Stimulated activated CD4-positive, alpha-beta T cell treated with anti-CD3 and anti-CD28 coated beads, TNF-alpha, amount 100 ng/mL, for 1 hour (primary cell): ENCODE measurements at places on chromosomes 7 and 10.

GRCh38 chr10:24209432-24209771, 464 bp downstream of the KIAA1217 start:
- no peak for DNase-seq

GRCh38 chr7:46153951-46154787, 233.1 kb upstream of the IGFBP3 start:
- DNase-seq, result no peak

GRCh38 chr7:46220066-46220630, 299.1 kb upstream of the IGFBP3 start:
- DNase-seq, result no peak

DNA sequence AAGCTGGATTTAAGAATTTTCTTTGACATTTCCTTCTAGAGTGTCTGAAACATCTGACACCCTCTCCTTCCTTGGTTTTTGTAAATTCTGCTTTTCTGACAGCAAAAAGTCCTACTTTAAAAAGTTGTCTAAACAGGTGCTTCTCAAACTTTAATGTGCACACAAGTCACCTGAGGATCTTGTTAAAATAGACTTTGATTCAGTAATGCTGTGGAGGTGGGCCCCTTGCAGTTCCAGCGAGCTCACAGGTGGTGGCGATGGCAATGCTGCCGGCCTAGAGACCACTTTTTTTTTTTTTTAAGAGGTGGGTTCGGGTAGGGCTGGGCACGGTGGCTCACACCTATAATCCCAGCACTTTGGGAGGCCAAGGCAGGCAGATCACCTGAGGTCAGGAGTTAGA, 77.1 kb downstream of the ABCC2 start:
- no peak for DNase-seq

- DNase-seq, result no peak
These were observed 56.7 kb downstream of the CHST15 start for GRCh38 chr10:124036746-124037145.

DNA sequence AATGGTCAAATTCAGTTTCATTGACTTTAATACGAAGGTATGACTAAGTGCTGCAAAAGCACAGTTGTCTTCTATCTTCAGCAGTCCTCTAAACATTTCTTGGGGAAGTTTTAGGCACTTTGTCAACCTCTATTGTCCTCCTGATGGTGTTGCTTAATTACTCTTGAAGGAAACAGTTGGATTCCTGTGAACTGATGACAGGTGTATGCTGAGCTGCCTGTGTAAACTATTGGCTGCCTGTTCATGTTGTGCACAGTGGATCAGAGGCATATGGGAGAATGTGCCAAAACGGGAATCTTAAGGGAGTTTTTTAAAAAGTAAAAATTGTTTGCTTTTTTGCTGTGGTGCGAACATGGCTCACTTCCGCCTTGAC, 221.0 kb downstream of the AUTS2 start:
- no peak for DNase-seq

GRCh38 chr7:104410742-104411141, 82.3 kb downstream of the LHFPL3 start:
- DNase-seq, result no peak

- no peak for DNase-seq
These were observed 274.7 kb downstream of the GFRA1 start for GRCh38 chr10:115998301-115998700.

GRCh38 chr10:118310822-118311221, 31.3 kb downstream of the FAM204A start:
- DNase-seq, result no peak

DNA sequence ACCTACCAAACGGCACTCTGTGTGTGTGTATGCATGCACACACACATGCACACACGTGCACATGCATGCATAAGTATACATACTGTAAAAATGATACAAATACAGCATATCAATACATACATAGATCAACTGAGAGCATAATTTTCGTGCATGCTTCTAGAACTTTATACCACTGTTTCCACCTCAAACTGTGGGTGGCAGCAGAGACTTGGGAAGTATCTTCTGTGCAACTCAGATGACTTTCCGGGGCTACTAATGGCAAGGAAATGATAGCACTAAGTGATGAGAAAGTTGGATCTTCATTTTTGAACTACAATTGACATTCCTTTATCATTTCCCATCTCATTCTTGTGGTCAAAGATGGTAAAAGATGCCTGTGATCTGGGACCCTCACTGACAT, 570.7 kb downstream of the REEP3 start:
- no peak for DNase-seq

- no peak for DNase-seq
These were observed 606.0 kb downstream of the INHBA start for GRCh38 chr7:41096917-41097316.

DNA sequence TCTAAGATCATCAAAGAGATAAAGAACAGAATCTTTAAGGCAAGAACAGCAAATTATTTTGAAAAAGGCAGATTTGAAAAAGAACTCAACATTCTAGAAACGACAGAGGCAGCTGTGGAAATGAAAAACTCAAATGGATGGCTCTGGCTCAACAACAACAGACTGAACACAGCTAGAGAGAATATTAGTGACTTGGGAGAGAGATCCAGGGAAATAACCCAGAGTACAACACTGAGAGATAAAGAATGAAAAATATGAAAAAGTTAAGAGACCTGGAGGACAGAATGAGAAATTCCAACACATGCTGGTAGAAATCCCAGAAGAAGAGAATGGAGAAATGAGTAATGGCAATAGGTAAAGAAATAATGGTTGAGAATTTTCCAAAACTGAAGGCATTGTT, 17.9 kb upstream of the ZNF777 start:
- DNase-seq, result no peak

GRCh38 chr10:121816197-121816596, 111.6 kb downstream of the ATE1 start:
- no peak for DNase-seq

DNA sequence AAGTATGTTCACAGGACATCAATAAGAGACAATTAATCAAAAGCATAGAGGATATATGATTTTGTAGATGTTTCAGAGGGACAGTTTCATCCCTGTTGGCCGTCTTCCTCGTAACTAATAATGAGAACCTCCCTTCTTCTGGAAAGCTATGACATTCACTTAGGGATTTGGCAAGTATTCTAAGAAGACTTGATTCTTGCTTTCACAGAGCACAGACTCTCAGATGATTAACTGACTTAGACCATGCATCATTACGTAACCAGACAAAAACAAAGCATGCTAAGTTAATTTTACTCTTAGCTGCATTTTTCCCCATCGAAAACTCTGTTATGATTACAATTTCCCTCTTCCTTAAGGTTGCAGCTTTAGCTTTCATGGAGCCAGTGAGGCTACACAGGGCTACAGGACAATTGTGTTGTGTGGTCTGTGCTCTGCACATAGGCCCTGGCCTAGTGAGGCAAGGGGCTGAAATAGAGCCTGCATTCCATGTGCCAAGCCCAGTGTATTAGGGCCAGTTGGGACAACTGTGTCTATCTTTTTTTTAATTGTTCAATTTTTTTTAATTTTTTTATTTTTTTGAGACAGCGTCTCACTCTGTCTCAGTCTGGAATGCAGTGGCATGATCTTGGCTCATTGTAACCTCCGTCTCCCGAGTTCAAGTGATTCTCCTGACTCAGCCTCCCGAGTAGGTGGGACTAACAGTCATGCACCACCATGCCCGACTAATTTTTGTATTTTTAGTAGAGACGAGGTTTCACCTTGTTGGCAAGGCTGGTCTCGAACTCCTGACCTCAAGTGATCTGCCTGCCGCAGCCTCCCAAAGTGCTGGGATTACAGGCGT, 105.3 kb downstream of the PLXDC2 start:
- DNase-seq, result no peak

- DNase-seq, result no peak
These were observed 9.6 kb upstream of the C10orf105 start for GRCh38 chr10:71729161-71729636.

- DNase-seq, result no peak
These were observed 39.4 kb downstream of the COL28A1 start for GRCh38 chr7:7496311-7496710.

DNA sequence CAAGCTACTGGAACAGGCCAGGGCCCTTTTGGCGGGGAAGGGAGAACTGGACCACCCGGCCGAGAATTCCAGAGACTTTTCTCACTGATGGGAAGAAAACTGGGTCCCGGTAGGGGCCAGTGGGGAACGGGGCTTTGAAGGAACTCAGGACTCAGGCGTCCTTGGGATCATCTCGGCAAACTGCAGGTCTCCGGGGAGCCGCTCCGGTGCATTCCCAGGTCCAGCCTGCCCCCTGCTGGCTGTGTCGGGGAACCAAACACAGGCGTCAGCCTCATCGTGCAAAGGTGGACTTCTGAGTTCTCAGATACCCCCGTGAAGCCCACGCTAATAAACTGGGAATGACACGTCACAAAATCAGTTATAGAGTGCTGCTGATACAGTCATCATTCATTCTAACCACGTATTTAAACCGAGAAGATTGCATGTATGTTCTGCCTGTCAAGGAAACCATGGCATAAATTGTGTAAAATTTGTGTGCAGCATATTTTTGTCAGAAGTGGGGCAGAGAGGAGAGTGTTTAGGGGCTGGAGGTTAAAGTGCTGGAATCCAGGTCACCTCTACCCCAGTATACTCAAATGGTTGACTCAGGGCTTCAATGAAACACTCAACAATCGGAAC, 76.1 kb upstream of the CPXM2 start:
- no peak for DNase-seq

GRCh38 chr10:74683621-74684364, 142.6 kb upstream of the KAT6B start:
- DNase-seq, result no peak

GRCh38 chr7:94324380-94325121, 70.1 kb upstream of the COL1A2 start:
- DNase-seq, result no peak

- DNase-seq, result no peak
These were observed 46.2 kb upstream of the ZNF716 start for GRCh38 chr7:57403601-57404342.

- no peak for DNase-seq
These were observed 365.7 kb upstream of the SEMA3C start for GRCh38 chr7:81284576-81284975.

DNA sequence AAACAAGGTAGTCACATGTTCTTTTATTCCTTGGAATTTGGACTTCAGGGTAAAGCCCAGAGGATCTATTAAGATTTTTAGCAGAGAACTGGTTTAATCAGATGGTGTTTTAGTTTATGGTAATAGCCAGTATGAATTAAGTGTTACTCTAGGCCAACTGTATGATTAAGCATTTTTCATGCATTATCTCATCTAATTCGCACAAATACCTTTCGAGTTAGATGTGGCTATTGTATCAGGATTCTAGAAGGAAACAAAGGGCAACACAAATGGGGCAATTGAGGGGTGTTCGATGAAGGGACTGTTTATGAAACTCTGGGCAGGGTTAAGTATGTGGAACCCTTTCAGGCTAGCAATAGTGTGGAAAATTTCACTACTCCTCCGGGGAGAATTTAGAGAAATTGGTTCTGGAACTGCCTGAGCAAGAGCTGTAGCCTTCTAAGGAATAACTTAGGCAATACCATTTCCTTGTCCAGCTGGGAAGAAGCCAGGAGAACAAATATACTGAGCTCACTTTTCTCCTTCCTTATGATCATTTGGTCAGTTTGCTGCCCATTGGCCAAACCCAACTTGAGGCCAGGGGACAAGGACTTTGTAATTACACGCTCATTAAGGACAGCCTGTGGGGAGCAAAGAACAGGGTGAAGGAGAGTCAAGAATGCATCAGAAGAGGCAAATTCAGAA, 319.0 kb upstream of the FZD1 start:
- no peak for DNase-seq

- DNase-seq, result no peak
These were observed 24.7 kb downstream of the NUB1 start for GRCh38 chr7:151366166-151366879.

GRCh38 chr7:131800008-131800407, 243.6 kb upstream of the PODXL start:
- no peak for DNase-seq

DNA sequence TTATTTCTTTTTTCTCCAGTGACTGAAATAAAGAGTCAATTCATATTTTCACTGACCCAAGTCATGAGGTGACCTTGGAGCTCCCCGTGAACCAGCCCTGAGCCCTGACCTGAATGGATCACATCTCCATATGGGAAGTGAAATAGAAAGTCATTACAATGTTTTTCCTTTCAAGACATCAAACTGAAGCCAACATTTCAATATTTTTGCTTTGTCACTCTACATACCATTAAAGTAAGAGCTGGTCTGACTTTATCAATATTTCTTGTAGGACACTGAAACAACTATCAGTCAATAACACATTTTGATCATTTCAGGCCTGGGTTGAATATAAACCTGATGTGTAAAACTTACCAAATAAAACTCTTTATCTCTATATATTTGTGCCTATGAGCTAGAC, 249.8 kb upstream of the PHF14 start:
- no peak for DNase-seq

DNA sequence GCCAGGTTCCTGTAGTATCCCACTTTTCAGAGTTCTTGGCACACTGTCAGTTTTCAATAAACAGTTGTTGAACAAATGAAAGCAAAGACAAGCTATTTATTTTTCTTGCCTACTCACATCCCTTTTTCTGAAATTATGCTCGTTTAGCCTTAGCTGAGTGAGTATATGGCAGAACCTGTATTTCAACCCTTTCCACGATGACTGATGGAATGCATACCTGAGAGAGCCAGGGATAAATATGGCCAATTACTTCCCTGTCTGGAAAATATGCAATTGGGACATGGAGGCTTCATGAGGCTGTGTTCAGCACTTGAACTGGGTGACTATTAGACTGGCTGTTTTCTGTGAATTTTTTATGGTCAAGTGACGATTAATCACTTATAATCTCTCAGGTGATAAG, 144.5 kb upstream of the POT1 start:
- no peak for DNase-seq

- no peak for DNase-seq
These were observed 398.8 kb upstream of the NFE2L3 start for GRCh38 chr7:25752967-25753791.

DNA sequence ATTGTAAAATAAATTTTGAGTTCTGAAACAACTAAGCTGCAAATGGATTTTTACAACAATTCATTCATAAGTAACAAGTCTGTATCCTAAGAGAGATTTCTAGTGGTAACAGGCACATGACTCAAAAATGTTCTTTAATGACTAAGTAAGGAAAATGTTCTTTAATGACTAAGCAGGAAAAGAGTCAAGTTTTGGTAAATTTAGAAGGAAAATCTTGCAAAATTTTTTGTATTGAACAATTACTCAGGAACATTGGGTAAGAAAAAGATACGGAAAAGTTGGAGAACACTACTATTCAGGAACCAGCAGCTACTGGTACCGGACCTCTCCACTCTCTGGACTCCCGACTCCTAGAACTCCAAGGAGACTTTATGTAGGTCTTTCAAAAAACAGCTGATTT, 33.5 kb downstream of the HYCC1 start:
- DNase-seq, result no peak
